Activated CD4-positive, alpha-beta T cell treated with anti-CD3 and anti-CD28 coated beads, Interleukin-2, amount 10 ng/mL, durations not matched to agents 24 days and 14 days (primary cell): ENCODE measurements at places on chromosomes 4 and X.

GRCh38 chr4:94743838-94744237, 13.9 kb upstream of the BMPR1B start:
- no peak for DNase-seq

- DNase-seq, result no peak
These were observed 5.1 kb downstream of the STARD8 start for GRCh38 chrX:68652326-68653170.

GRCh38 chr4:154487145-154487544, 4.5 kb downstream of the DCHS2 start:
- no peak for DNase-seq

GRCh38 chr4:140103676-140104075, 50.3 kb downstream of the MAML3 start:
- peak; percentile 83 for DNase-seq

GRCh38 chrX:69618803-69619202, 2.9 kb downstream of the EDA start:
- DNase-seq, result peak; percentile 57

DNA sequence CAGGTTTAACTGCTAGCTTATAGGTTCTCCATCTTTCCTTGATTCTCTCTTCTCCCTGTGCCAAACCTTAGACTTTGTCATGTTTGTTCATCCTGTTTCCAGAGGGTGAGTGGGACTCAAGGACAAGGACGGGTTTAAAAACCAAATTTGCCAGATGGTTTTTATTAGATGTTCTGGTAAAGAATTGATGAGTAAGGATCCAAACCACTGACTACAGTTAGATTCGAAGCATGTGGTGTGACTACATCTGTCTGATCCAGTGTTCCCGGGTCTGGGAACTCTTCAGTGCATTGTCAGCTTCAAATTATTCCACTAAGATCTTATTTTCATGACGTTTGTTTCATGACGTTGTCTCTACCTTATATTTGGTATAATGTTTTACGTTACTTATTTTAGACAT, 37.5 kb downstream of the MTMR1 start:
- DNase-seq, result no peak

GRCh38 chr4:60173103-60173502, 1027.0 kb upstream of the ADGRL3 start:
- no peak for DNase-seq

DNA sequence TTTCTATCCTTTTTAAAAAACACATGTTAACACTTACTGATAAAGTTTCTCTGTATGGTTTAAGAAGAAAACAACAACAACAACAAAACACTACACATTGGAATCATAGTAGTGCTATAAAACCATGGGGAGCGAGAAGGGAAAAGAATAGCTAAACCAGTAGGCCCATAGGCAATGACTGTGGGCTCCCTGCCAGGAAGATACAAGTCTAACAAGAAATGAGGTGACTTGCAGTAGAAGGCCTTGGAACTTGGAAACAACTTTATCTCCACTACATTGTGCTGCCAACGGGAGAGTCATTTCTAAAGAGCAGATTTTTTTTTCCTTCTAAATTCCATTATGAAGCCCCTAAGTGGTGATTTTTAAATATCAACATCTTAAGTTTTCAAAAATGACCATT, 78.0 kb downstream of the GPC4 start:
- DNase-seq, result no peak

DNA sequence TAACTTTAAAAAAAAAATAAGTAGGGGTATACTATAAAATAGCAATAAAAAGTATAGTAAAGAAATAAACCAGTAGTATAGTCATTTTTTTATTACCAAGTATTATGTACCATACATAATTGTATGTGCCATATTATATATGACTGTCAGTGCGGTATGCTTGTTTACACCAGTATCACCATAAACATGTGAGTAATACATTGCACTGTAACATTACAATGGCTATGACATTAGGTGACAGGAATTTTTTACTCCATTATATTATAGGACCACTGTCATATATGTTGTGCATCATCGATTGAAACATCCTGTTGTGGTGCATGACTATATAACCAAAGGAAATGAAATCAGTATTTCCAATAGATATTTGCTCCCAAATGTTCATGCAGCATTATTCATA, 176.9 kb upstream of the ARHGAP24 start:
- DNase-seq, result no peak

DNA sequence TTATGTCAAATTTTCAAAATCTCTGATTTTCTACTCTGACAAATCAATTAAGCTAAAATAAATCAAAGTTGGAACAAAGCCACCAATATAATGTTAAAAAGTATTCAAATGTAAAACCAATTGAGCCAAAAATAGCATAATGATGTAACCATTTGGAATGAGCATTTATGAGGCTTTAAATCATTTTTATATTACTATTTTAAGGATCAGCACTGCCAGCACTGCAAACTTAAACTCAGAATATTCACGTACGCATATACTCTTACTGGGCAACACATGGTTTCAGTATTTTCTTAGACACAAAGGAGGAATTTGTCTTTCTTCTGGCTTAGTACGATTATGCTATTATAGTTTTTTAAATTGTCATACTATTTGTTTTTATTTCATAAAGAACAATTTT, 52.2 kb downstream of the AFAP1 start:
- DNase-seq, result no peak

GRCh38 chr4:5124876-5125275, 73.6 kb downstream of the STK32B start:
- DNase-seq, result no peak

- DNase-seq, result no peak
These were observed 206.1 kb downstream of the MID1 start for GRCh38 chrX:10414156-10414824.

GRCh38 chr4:186449954-186450353, 105.4 kb downstream of the MTNR1A start:
- DNase-seq, result peak; percentile 10

GRCh38 chrX:124497386-124497785, 151.0 kb downstream of the SH2D1A start:
- DNase-seq, result no peak

DNA sequence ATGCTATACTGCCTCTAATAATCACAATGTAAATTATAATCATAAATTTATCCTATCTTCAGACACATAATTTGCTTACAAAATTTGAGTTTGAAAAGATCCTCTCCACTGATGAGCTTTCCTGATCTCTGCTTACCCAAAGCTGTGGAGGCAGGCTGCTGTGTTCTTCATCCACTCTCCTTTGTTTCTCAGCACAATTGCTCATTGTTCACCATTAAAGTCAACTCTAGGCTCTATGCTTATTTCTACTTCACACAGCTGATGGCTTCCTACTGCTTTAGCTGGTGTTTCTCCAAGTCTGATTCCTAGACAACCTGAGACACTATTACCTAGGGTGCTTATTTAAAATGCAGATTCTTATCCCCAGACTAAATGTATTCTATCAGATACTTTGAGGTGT, 319.7 kb downstream of the PCDH18 start:
- DNase-seq, result no peak

GRCh38 chrX:122219735-122220134, 964.3 kb upstream of the GRIA3 start:
- no peak for DNase-seq

- DNase-seq, result no peak
These were observed 8.6 kb downstream of the KLF3 start for GRCh38 chr4:38672397-38673129.

DNA sequence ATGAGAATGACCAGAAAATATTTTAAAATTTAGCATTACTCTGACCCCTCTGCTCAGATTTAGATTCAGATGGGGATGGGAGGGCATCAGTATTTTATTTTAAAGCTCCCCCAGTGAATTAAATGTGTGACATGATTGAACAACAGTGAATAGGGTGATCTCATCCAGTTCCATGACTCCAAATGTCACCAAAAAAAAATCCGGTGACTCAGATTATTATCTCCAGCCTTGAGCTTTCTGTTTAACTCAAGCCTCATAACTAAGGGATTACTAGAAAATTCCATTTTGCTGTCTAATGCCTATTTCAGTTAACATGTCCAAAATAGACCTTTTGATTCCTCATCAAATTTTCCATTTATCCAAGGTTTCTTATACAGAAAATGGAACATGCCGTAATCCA, 121.8 kb upstream of the TMEM47 start:
- no peak for DNase-seq

DNA sequence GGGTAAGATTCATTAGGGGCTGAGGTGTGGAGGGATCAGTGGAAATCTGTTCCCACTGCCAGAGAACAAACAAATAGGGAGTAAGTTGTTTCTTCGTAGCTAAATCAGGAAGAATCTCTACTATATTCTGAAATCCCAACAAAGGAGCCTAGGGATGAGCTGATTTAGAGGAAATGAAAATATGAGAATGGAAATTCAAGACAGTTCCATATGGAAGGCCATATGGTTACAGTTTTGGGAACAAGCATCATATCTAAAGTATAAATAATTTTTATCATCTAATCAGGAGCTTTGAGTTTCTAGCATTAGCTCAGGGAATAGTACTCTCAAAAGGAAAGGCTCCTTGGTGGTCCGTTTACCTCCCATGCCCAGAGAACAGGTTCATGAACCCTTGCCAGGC, 218.2 kb downstream of the AASDH start:
- no peak for DNase-seq

- DNase-seq, result peak; percentile 70
These were observed 62.7 kb downstream of the GAB1 start for GRCh38 chr4:143399113-143399949.

GRCh38 chr4:73245955-73246354, 12.6 kb downstream of the ANKRD17 start:
- no peak for DNase-seq

DNA sequence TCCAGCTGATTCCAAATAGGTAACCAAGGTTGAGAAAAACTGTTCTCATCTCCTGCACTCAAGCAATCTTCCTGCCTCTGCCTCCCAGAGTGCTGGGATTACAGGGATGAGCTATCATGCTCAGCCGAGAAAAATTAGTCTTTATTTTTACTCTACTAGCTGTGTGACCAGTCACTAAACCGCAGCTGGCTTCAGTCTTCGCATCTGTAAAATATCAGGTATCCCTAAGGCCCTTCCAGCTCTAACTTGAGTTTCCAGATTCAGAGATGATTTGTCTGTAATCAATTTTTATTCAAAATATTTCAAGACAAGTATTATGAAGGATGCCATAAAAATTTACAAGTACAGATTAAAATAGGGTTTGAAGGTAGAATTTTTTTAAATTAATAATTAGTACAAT, 3.5 kb downstream of the ADH6 start:
- DNase-seq, result no peak

DNA sequence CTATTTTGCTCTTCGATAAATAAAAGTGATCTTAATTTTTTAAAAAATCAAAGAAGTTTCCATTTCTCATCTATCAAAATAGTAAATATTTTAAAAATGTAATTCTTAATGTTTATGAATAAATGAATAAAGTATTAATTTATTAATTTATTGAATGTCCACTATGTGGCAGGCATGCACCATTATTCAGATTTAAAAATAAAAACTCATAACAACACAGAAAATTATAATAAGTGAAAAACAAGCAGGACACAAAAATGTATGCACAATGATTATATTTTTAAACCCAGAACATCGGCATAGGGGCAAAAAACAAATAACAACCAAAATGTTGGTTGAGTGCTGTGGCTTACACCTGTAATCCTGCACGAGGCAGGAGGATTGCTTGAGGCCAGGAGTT, 5.3 kb upstream of the PYURF start:
- DNase-seq, result no peak

- no peak for DNase-seq
These were observed 230.7 kb downstream of the DCLK2 start for GRCh38 chr4:150308824-150309472.
